T-helper 1 cell (primary cell): ENCODE measurements at places on chromosomes 11 and 22.

GRCh38 chr22:19836512-19836911 is 18.2 kb downstream of the GNB1L start:
- no peak for DNase-seq

DNA sequence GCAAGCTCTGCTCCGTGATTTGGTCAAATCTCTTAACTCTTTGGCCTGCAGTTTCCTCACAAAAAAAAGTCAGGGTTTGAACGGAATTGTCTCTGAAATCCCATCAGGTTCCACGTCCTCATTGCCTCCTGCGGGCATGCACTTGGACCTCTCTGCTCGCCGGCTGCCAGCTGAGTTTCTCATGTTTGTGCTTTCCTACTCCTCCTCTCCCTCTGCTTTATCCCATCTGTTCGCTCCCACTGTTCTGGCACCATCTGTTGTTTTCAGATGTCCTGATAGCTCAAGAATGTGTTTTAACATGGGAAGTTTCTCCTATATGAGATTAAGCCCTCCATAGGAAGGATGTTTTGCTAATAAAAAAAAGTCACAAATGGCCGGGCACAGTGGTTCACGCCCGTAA is 49.4 kb upstream of the ARHGAP42 start:
- DNase-seq, result no peak

- DNase-seq, result no peak
Observed at GRCh38 chr11:118002541-118003423, 16.6 kb downstream of the IL10RA start.

DNA sequence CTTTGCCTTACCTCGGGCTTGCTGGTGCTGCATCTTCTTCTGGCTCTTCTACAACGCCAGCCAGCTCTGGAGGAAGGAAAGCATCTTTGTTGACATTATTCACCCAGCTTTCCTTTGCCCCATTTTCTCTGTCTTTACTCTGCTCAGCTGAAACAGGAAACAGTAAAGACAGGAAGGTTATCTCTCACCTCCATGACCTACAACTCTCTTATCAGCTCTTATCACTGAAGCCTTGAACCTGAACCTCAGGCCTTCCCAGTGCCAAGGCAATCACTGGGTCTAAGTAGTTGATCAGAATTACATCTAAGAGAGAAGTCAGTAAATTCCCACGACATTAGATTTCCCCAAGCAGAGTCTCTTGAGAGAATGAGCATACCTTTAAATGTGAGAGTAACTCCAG is 59.6 kb upstream of the CCDC89 start:
- DNase-seq, result no peak

GRCh38 chr11:35917676-35918075 is 26.2 kb upstream of the LDLRAD3 start:
- DNase-seq, result no peak
